ENCODE measurements at places on chromosomes 1 and 21. TPM values are rescaled to one million over a fixed set of nuclear protein-coding genes. Genes with fewer than 3 reads are reported as not detected.

The ERVH48-1 gene
- 44.2 TPM for total RNA-seq

The TTC13 gene
- 9.4 TPM for total RNA-seq

The TACSTD2 gene
- total RNA-seq = 1.4 TPM

The TNFSF18 gene
- total RNA-seq = not detected

The PLEKHA6 gene
- 4.3 TPM for total RNA-seq

The SESN2 gene
- 43.6 TPM for total RNA-seq

The TMEM61 gene
- total RNA-seq = 2.0 TPM

GRCh38 chr1:96418969-96419368 is 302.6 kb upstream of the PTBP2 start:
- no peak for DNase-seq

- DNase-seq = no peak
These were observed 15.3 kb downstream of the SPATA46 start for GRCh38 chr1:162361349-162361748.

GRCh38 chr1:20290624-20291597 is at the start of gene VWA5B1:
Gene VWA5B1 (plus strand): TSS chr1:20290875. CDS start chr1:20310602, 19,727 bp downstream.
- DNase-seq = peak; percentile 92

GRCh38 chr1:152013664-152014237 is 20.1 kb upstream of the S100A10 start:
- peak; percentile 87 for DNase-seq

DNA sequence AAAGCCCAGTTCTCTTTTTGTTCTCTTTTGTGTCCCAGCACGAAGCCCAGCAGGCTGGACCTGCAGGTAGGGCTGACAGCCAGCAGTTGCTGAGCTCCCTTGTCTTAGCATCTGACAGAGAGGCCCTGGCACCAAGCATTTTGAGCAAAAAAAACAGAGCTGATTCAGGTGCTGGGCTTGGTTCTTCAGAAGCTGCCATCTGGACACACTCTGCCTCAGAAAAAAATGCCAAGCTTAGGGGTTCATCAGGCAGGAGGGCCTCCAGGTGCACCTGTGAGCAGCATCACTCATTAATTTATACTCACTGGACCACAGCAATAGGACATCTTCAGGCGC is 167.1 kb upstream of the PLD5 start:
- DNase-seq = no peak

- peak; percentile 87 for DNase-seq
These were observed at the start of gene SUSD4 for GRCh38 chr1:223363856-223364684. Gene SUSD4 (minus strand): TSS chr1:223364176. CDS start chr1:223363425, 751 bp downstream.

DNA sequence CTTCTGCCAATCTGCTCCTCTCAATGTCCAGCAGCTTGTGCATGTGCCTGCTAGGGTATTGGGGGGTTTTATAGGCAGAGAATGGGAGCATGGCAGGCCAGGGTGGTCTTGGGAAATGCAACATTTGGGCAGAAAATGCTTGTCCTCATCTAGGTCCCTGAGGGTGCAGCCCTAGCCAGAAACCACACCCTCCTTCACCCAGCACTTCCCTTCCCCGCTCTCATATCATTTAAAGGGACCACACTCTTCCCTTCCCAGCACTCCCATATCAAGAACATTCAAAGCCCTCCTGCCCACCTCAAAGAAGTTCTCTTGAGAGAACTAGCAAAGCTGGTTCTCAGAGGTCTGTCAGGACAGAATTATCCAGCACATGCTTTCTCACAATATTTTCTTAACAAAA is 62.1 kb downstream of the HSD3B1 start:
- DNase-seq = no peak

DNA sequence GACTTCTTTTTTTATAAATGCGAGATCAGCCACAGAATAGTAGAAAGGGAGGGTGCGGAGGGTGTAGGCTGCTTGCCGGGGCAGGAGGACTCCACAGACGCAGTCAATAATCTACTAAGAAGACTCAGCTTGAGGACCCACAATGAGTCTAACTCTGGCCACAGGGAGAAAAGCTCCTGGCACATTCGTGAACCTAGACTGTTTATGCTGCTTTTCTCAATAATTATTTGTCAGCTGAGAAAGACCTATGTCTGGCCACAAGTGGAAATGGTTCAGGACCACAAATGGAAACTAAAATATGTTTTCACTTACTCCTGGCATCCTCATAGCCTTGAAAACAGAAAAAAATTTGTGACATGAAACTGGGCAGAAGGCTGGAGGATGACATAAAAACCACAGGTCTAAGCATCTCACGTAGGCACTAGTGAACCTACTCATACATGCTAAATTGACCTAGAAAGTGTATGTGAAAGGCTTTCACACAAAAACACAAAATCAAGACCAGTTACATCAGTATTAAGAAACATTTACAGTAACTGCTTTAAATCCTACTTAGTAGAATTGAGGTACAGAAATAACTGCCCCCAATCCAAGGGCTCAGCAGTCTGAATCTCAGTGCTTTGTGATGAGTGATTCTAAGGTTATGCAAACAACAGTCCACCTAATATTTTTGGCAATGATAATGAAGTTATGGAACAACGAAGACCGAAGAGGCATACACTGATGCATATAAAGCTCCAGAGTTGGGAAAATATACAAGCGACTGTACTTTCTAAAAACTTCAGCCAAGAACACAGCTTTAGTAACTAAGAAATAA is 159.5 kb downstream of the SLC45A1 start:
- DNase-seq = no peak

GRCh38 chr1:115320377-115320776 is 17.7 kb downstream of the NGF start:
- DNase-seq = no peak

GRCh38 chr1:115712911-115713609 is 55.5 kb downstream of the CASQ2 start:
- peak; percentile 37 for DNase-seq

GRCh38 chr1:36086529-36087232 is 2.0 kb upstream of the ADPRS start:
- no peak for DNase-seq

DNA sequence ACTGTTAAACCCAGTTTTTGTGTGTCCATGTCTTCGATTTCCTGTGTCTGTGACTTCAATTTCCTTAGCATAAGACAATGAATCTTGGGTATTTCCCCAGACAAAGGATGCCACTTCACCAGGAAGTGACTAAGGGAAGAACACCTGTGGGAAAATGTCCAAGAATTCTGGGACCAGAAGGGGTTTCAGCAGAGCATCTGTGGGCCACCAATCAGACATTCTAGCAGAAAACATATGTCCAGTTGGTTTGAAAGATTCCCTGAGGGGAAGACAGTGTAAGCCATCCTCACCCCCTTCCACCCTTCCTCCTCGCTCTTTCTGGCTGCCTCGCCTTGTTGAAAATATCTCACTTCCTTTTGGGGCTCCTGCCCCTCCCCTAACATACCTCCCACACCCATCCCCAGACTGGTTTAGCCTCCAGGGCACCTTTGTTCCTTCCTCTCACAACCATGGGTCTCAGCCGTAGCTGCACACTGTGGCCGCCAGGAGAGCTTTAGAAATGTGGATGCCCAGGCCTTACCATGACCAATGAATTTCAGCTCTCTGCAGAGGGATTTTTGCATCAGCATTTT is 25.5 kb upstream of the IFNAR1 start:
- DNase-seq = peak; percentile 51

DNA sequence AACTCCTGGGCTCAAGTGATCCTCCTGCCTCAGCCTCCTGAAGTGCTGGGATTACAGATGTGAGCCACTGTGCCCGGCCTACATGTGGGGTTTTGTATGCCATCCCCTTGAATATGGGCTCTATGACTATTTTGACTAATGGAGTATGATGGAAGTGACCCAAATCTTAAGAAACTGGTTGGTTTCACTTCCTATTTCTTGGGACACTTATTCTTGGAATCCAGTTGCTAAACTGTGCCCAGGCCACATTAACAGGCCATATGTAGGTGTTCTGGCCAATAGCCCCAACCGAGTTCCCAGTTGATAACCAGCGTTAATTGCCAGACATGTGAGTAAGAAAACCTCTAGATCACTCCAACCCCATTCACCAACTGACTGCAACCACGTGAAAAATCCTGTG is 36.3 kb upstream of the CLIC4 start:
- no peak for DNase-seq

DNA sequence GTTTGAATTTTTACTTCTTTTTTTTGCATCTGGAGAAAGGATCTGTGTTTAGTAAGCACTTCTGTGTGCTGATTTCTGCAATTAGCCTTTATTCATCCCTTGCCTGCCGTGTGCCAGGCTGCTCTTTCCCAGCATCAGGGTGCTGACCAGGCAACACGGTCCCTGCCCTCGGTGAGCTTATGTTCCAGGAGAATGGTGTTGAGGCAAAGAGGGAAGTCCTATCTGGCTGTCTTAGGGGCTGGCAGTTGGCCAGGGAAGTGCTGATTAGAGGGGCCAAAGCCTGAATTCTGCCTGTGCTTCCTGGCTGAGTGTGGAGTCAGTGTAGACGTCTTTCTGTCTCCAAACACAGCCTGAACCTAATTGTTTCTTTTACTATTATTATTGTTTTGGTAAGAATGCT is 187.1 kb downstream of the CAMTA1 start:
- no peak for DNase-seq

- DNase-seq = no peak
These were observed 19.9 kb upstream of the NEK2 start for GRCh38 chr1:211695135-211695816.

- DNase-seq = no peak
These were observed 102.0 kb upstream of the VANGL1 start for GRCh38 chr1:115539736-115540135.

- no peak for DNase-seq
These were observed 47.4 kb downstream of the GFI1 start for GRCh38 chr1:92439291-92439690.

GRCh38 chr1:95233319-95233736 is 682 bp upstream of the RWDD3 start:
- DNase-seq = peak; percentile 58

DNA sequence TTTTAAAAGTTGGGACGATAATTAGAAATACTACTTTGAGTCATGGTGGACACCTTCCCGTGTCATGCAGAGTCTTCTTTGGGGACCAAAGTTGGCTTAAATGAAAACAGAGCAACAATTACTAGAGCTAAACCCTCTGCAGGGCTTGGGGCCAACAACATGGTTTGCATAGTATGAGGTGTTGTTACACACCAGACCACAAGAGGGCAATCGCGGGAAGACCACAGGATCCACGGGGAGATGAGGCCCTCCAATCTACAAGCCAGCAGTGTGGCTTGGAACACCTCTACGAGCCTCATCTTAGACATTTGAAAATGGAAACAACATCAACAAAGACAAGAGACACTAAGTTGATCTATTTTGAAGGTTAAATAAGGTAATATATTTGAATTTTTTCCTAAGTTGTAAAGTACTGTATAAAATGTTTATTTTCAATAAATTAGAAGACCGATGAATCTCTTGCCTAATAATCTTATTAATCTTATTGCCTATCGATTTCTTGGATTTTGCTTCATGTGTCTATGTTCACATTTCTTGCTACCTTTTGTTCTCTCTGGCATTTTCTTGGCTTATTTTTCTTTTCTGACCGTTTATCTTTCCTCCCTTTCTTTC is 8.2 kb upstream of the SMCP start:
- DNase-seq = peak; percentile 88

DNA sequence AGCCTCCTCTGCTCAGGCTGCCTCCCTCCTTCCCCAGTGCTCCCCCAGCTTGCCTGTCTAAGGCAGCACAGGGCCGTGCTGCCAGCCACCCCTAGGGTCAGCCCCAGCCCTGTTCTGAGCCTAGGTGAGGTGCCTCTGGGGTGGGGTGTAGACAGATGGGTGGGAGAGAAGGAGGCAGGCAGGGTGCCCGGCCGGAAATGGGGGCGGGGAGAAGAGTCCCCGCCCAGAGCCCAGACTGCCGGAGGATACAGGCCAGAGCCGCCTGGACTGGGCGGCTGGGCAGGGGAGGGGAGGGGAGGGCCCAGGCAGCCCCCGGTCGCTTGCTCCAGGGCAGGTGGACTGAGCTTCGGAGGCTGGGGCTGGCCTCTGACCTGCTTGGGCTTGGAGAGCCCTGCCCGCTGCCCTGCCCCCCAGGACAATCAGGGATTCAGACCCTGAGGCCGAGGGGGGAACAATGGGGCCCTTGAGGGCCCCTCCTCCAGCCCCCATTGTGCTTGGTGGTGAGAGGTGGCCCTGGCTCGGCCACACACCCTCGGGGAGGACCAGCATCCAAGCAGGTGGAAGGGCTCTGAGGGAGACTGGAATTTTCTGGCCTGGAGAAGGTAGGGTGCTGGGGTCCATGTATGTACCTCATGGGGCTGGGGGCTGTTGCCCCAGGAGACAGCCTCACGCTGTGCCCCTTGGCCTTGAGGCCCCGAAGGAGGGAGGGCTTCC is at the start of gene GJC2:
TSS of gene GJC2 (plus strand) at position 525 of the 714 bp plus-strand sequence. CDS start 7,829 bp downstream, outside the sequence.
- peak; percentile 41 for DNase-seq

DNA sequence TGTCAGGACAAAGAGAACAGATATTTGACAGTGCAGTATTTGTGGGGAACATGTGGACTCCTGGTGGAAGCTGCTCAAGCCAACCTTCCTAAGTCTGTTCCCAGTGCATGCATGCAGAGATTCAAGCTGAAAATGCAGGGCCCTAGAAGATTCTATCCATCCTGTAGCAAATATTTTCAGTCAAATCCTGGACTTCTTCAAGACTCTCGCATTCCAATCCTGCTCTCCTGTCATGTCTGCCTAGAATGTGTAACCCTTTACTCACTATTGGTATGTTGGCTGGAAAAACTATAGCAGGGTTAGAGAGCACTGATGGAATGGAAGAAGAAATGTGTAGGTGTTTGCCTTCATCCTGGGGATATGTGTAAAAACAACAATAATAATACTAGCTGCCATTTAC is 385.6 kb upstream of the PKN2 start:
- DNase-seq = no peak

- no peak for DNase-seq
These were observed 9.7 kb upstream of the THEM4 start for GRCh38 chr1:151918819-151919610.

GRCh38 chr1:173410794-173411236 is 66.3 kb upstream of the PRDX6 start:
- DNase-seq = no peak

DNA sequence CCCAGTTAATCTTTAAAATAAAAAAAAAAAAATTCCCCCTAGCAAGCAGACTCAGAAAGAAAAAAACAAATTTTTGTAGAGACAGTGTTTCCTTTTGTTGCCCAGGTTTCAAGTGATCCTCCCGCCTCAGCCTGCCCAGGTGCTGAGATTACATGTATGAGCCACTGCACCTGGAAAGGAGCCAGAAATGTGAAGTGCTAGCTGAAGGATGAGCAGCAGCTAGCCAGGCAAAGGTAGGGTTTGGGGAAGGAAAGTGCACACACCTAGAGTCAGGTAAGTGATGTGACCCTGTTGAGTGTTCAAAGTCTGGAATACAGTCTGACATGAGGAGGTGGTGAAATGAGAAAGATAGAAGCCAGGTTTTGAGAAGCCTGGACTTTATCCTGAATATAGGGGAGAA is 1.7 kb downstream of the AKR1A1 start:
- DNase-seq = no peak

GRCh38 chr21:39726133-39726532 is 18.9 kb upstream of the IGSF5 start:
- peak; percentile 10 for DNase-seq
